ENCODE measurements at places on chromosomes 7 and 10.
A peak's percentile ranks its signal among the peaks of the same experiment; 100 is the strongest.

DNA sequence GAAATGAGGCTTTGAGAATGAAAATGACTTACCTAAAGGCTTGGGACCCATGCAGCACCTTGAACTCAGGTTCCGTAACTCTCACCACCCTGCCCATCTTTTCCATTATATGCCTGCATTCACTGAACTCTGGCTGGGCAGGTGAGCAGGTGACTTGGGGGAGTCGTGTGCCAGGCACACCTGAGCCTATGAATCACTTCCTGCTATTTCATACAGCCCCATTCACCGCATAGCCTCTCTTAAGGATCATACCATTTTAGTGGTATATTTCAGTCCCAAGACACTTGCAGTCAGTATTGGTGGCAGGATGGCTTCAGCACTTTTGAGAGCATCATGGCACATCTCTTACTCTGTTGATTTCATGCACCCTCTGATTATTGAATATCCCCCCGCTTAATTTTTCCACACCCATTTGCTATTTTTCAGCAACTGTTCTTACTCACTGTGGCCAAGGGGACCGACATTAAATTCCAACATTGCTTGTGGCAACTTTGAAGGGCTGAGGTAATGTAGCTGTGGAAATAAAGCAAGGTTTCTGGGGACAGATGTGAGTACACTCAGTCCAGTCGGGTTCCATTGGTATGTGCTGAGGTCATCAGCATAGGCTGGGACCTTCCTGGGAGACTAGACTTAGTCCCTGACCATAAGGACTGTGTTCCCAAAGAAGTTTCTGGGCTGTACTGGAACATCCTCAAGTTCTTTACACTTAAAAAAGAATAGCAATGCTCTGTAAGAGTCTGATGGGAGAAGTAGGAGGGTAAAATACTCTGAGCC is 39.8 kb upstream of the ZNF438 start:
- peak; percentile 83 for DNase-seq

- DNase-seq, result peak; percentile 95
These were observed 3.2 kb downstream of the MAFK start for GRCh38 chr7:1533547-1534329.

- no peak for DNase-seq
These were observed 36.0 kb downstream of the DNAJB9 start for GRCh38 chr7:108605559-108606201.

- DNase-seq, result peak; percentile 52
These were observed 113.0 kb downstream of the CYP26A1 start for GRCh38 chr10:93186653-93187052.

- DNase-seq, result no peak
These were observed 132.1 kb downstream of the OAT start for GRCh38 chr10:124286621-124287020.

DNA sequence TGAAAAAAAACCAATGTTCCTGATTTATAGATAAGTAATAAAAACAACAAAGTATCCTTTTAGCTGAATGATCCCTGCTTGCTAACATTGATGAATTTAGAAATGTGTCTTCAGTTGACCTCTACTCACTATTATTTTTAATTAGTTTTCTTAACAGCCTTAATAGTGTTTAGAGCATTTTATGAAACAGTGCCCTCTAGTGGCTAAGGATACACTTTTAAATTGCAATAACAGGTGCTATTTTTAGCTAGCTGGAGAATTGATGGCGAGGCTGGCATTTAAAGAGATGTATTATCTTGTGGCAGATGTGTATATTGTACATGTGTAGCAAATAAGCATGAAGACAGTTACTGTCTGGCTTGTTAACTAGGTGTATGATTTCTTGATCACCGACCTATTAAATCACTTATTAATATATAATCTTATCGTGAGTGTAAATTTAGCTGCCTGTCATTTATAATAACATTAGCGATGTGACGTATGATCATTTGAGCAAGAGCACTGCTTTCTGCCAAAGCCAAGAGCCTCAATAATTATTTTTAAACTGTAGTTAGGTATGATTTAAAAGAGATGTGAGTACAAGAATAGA is 451.9 kb downstream of the DPP6 start:
- DNase-seq, result peak; percentile 25

DNA sequence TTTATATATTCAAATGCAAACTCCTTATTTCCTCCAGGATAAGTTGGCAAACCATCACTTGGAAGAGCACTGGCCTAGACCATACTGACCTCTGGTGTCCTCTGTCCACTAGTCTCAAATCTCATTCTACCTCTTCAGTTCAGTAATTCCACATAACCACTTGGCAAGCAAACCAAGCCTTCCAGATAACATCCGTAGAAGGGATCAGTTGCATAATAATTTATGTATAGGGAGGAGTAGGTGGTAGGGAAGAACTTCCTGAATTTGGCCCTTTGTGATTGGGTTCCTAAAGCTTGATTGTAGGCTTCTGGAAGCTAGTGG is 55.0 kb downstream of the WAC start:
- DNase-seq, result peak; percentile 64

GRCh38 chr10:35423505-35424306 is 87.4 kb downstream of the CCNY start:
- peak; percentile 80 for DNase-seq

DNA sequence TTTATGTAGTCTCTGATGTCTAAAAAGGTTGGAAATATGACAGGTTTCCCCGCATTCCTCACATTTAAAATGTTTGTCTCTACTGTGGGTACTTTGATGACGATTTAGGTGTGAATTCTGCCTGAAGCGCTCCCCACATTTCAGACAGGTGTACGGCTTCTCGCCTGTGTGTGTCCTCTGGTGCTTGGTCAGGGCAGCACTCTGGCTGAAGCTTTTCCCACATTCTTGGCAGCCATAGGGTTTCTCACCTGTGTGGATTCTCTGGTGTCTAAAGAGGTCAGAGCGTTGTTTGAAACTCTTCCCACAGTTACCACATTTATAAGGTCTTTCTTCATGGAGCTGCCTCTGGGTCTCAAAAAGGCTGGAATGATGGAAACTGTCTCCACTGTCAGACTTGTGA is 6.3 kb downstream of the ZNF394 start:
- DNase-seq, result no peak

DNA sequence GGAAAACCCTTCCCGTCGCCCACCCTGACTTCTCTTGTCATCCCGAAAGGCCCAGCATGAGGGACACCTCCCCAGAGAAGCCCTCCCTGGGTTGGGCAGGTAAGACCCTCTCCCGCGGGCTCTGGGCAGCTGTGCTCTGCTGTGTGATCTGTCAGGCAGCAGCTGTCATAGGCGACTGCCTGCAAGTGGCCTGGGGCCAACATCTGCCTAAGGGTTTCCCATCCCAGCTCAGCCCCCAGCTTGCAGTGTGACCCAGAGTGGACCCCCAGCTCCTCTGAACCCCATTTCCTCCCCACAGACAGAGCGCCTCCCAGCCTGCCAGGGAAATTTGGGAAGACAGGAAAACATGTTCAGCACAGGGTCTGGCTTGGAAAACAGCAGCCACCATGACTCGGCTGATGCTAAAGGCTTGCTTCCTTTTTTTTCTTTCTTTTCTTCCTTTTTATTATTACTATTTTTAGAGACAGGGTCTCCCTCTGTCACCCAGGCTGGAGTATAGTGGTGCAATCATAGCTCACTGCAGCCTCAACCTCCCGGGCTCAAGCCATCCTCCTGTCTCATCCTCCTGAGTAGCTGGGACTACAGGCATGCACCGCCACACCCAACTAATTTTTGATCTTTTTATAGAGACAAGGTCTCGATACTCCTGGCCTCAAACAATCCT is 18.3 kb upstream of the TNRC18 start:
- DNase-seq, result no peak

DNA sequence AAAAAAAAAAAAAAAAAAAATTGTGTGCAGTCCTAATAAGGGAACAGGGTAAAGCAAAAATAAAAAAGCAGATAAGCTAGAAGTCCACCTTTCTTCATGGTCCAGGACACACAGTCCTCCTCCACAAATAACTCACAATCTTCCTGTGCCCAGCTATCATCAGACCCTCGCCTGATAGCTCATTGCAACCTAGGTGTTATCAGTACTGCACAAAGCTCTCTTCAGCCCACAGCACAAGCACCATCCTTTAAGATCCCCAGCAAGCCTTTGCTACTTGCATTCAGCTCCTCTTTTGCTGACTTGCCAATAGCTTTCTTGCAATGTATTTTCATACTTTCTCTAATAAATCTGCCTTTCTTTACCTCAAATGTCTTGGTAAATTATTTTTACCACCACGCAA is 5.0 kb downstream of the NDUFA5 start:
- DNase-seq, result no peak

- DNase-seq, result peak; percentile 94
These were observed 16.5 kb upstream of the PLAU start for GRCh38 chr10:73894245-73894971.

GRCh38 chr10:132363921-132364593 is 32.1 kb downstream of the LRRC27 start:
- no peak for DNase-seq

- peak; percentile 89 for DNase-seq
These were observed 122.8 kb downstream of the SKIDA1 start for GRCh38 chr10:21402606-21403083.

DNA sequence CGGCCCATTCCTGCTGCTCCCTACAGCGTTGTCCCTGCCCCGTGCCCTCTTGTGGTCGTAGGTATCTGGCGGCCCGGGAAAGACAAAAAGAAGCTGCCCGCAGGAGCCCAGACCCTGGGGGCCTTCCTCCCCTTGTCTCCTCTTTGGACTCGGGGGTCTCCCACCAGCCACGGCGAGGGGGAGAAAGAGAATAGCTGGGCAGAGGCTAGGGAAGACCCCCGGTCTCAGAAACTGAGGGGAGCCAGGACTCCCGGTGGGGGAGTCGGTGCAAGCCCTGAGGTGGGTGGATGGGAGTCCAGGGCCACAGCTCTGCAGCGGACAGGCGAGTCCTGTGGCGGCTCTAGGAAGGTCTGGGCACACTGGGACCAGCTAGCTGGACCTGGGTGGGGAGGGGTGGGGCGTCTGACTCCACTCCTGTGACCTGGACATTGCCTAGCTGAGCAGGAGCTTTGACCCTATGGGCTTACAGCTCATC is 1.3 kb upstream of the SH2D4B start:
- no peak for DNase-seq

- DNase-seq, result no peak
These were observed 1.3 kb downstream of the INPP5A start for GRCh38 chr10:132538790-132539421.

DNA sequence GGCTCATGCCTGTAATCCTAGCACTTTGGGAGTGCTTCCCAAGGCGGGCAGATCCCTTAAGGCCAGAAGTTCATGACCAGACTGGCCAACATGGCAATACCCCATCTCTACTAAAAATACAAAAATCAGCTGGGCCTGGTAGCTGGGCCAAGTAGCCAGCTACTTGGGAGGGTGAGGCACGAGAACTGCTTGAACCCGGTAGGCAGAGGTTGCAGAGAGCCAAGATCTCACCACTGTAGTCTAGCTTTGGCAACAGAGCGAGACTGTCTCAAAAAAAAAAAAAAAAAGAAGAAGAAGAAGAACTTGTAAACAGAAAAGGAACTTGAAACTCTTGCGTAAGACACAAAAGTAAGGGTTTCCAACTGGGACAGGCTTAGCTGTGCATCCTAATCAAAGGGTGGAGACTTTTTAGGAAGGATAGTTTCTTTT is 5.6 kb upstream of the IFIT2 start:
- peak; percentile 64 for DNase-seq

DNA sequence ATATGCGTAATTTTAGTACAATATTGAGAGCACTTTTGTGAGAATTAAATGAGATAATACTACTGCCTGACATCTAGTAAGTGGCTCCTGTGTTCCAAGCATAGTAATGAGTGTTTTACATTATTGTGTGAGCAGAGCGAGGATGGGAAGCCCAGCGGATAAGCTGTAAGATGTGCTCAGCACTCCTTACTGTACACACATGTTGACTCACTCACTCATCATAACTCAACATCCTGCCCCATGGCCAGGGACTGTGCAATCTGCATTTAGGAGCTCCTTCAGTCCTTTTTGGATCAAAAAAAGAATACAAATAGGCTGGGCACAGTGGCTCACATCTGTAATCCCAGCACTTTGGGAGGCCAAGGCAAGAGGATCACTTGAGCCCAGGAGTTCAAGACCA is 72.9 kb upstream of the NEBL start:
- no peak for DNase-seq

DNA sequence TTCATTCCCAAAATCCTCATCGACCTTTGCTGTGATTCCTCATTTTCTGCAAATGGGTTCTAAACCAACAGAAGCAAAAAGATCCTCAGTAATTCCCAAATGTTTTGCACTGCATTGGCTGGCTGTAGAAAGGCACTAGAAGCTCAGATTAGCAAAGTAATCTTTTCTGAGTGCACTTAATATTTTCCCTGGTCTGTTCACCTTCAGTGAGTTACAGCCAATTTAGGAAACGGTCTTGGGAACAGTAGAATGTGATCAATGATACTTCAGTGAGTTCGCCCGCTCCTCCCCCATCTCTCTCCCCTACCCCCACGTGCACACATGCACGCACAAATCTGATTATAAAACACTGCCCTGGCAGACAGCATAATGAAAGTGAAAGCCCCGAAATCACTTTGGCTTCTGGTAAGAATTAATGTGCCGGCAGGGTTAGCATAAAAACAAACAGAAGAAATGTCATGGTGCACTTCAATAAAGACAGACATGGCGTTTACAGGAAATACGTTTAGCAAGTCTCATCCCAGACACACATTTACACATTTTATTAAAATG is 201.3 kb upstream of the CDCA7L start:
- peak; percentile 19 for DNase-seq

DNA sequence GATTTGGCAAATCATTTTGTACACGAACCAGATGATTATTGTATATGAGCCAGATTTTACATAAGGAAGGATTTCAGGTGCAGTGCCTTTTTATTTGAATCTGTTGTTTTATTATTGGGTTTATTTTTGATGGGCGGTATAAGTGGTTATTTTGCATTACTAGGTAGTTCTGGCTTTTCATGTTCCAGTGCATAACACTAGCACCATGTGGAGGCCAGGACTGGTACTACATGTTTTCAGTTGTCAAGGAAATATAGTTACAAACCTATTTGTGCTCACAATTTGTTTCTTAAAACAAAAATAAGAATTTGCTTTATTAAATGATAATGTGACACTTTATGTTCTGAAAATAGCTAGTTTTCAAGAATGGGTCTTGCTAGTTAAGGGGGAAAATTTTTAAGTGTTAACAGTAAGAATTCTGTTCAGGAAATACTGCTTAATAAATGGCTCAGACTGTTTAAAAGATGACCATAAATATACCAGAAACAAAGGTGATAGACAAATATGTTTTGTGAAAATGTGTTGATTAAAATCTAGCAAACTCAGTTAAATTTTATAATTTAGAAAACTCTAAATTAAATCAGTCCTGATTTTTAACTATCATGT is 7.1 kb upstream of the SEMA3E start:
- peak; percentile 40 for DNase-seq

Measured in EH (cell line).